Smooth muscle cell of the brain vasculature (primary cell): ENCODE measurements at places on chromosomes 1 and 21.

GRCh38 chr1:66271216-66271903 is 262.6 kb upstream of the SGIP1 start:
- DNase-seq, result peak; percentile 90

GRCh38 chr1:246308533-246309075 is 198.5 kb downstream of the SMYD3 start:
- no peak for DNase-seq

GRCh38 chr1:84386716-84387479 is 11.4 kb upstream of the DNASE2B start:
- no peak for DNase-seq

- DNase-seq, result no peak
Observed at GRCh38 chr1:33257772-33258712, 1.8 kb downstream of the ZNF362 start.

DNA sequence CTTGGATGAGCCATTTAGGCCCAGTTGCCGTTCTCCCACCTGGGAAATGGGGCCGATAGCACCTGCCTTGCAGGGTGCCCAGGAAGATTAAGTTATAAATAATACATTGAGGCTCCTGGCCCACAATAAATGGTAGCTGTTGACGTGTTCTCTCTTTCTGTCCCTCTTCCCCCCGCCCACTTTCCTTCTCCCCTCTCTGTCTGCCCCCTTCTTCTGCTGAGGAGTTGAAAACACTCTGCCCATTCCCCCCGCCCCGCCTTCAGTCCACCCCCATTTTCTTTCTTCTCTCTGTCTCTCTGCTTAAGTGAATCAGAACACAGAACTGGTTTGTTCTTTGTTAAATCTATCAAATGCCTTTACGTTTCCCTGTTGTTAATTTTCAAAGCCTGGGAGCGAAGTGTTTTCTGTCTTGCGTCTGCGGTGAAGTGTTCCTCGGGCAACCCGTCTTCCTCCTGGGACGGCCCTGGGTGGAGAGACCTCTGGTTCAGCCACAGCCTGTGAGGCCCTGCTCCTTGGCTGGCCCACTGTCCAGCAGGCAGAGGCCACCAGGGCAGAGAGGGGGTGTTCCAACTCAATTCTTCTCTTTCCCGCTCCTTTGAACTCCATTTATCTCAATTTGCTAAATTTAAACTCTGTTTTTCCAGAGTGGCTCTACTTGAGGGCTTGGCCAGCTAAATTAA is 29.3 kb upstream of the SELENON start:
- no peak for DNase-seq
